Tongue (tissue), 3 donors: ENCODE measurements at places on chromosomes 6 and 20. TPM values are rescaled to one million over a fixed set of nuclear protein-coding genes. Genes with fewer than 3 reads are reported as not detected.

NKX2-4 gene
- not detected for total RNA-seq

GRCh38 chr6:150865043-150865405 lies 478 bp upstream of the MTHFD1L start:
- DNase-seq, result peak; percentile 10

- DNase-seq, result no peak
Measured at GRCh38 chr6:3249821-3250220, 8.9 kb upstream of the PSMG4 start.

DNA sequence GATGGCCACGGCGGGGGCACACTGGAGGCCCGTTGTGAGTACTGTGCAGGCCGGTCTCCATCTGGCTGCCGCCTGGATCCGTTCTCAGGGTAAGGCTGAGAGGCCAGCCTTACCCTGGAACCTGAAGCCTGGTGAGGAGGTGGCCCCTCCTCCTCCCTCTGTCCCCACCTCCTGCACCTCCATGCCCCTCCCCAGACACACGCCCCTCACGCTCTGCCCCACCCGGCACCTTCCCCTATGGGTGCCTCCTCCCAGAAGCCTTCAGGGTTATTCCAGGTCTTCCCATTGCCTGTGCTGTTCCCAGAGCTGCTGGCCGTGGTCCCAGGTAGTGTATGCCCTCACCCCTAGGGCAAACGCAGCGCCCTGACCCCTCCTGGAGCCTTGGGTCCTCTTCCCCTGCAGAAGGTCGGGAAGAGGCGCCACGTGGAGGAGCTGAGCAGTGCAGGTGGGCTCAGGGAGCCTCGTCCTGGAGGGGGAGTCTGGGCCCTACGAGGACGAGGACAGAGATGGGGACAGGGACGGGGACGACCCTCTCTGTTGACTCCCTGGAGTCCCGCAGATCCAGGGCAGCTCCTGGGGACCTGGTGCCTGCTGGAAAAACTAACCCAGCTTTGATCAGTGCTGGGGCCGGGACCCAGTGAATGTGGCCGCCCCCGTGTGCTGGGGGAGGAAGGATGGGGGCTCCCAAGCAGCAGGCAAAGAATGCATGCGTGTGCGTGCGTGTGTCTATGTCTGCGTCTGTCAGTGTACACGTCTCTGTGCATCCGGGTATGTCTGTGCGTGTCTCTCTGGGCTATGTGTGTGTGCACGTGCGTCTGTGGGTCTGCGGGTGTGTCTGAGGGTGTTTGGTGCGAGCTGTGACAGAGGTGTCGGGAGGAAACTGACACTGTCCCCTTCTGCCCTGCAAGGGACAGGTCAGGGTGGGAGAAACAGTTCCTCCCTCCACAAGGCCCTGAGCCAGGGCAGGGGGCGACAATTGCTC lies 8.2 kb upstream of the HRH3 start:
- DNase-seq, result no peak

- peak; percentile 56 for DNase-seq
Measured at GRCh38 chr6:18161431-18161830, 6.2 kb downstream of the KDM1B start.

DNA sequence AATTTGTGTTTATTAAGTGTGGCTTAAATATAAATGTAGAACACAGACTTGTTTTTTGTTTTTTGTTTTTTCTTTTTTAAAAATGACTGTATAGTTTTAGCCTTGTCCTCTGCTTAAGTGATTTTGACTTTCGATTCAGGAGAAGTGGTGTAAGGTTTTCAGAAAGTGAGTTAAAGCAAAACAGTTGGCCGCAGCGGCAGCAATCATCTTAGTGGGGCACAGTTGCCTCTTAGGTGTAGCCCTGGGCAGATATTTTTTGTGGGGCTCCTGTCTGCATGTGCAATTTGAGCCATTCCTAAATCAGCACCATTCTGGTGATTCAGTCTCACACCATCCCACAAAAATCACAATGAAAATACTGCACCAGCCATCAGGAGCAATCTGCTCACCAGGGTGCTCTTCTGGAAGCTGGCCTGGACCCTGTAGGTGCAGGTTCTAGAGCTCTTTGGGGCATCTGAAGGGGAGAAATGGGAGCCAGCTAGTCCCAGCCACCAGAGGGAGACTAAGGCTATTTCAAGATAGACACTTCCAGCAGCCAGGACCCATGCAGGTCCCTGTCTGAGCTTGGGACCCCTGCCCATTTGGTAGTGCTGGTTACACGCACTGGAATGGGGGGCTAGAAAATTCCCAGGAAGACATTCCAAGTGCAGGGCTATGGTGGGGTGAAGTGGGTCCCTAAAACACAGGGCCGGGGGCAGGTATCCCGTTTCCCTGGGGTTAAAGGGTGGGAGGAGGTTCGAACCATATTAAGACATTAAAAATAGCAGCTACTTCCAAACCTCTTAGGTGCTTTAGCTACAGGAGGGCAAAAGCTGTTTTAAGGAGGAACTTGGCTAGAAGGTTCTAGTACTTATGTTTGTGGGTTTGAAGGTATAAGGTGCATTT lies 156.6 kb downstream of the NFATC2 start:
- peak; percentile 33 for DNase-seq

- no peak for DNase-seq
Measured at GRCh38 chr6:44294832-44295791, 18.0 kb downstream of the AARS2 start.
